ENCODE measurements at places on chromosomes 12 and 14.
A peak's percentile ranks its signal among the peaks of the same experiment; 100 is the strongest.

GRCh38 chr12:93777254-93777653 lies 100.1 kb downstream of the CRADD start:
- no peak for DNase-seq

- DNase-seq, result no peak
Observed at GRCh38 chr14:72605096-72605920, 288.6 kb downstream of the DPF3 start.

DNA sequence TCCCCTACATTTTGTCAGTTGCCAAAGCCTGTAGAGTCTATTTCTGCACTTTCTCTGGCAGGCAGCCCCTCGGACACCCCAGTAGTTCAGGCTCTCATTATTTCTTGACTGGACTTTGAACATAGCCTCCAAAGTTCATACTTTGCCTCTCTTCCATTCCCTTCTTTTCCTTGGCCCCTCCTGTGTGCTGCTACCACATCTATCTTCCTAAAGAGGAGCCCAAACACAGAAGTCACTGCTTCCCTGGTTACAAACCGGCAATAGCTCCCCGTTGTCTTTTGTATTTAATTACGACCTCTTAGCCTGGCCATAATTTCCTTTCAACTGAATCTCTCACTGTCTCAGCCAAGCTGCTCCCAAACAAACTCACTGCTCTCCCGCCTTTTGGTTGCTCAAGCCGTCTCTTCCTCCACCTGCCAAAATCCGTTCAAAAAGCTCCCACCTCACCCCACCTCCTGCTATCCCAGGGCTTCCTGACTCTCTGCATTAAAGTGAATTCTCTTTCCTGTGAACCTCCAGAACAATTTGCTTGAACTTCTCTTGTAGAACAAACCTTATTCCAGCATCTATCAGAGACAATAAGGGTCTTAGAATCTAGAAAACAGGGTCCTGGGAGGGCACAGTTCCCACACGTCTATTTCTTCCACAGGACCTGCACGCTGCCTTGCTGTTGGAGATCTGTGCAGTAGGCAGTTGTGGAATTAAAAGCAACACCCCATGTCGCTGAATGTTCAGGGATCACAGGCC lies 46.9 kb downstream of the PRMT8 start:
- DNase-seq, result no peak

DNA sequence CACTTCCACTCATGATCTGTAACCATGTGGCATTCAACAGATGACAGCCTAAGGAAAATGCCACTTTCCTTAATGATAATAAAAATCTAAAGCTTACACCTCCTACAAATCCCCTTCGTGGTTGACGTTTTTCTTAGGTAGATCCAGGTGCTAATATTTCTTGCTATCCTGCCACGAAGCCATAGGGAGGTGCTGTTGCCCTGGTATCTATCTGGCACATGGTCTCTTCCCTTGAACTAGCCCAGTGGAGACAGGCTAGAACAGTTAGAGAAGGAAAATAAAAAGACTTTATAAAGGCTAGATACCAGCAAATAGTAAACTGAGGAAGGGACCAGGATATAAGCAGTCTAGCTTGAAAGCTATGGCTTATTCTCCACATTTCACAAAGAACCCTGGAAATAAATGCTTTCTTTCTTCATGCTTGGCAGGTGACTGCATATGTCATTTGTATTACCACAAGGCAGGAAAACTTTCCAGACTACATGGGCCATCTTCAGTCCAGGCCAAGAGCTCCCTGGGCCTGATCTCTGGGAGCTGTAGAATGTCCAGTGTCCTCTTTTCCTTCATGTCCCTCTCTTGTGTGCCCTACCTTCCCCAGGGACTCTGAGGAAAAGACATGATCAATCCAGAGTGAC lies 15.3 kb downstream of the SPIC start:
- no peak for DNase-seq

GRCh38 chr14:82447586-82447985 lies 913.9 kb upstream of the SEL1L start:
- DNase-seq, result no peak

DNA sequence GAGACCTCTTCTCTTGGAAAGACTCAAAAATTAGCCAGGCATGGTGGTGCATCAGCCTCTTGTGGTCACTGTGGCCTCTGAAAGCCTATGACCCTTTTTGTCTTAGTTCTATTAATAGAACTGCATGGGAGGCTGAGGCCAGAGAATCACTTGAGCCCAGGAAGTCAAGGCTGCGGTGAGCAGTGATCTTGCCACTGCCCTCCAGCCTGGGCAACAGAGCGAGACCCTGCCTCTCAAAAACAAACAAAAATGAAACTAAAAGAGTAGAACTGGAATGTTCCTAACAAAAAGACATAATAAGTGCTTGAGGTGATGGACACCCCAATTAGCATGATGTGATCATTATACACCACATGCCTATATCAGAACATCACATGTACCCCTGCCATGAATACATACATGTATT lies 197.0 kb upstream of the EEA1 start:
- DNase-seq, result peak; percentile 52

DNA sequence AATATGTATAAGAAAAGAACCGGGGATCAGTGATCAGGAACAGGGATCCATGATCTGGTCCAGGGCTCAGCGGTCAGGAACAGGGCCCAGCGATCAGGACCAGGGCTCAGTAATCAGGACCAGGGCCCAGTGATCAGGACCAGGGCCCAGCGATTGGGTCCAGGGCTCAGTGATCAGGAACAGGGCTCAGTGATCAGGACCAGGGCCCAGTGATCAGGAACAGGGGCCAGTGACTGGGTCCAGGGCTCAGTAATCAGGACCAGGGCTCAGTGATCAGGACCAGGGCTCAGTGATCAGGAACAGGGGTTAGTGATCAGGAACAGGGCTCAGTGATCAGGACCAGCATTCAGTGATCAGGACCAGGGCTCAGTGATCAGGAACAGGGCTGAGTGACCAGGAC lies 56.3 kb downstream of the TMEM121 start:
- DNase-seq, result peak; percentile 59

DNA sequence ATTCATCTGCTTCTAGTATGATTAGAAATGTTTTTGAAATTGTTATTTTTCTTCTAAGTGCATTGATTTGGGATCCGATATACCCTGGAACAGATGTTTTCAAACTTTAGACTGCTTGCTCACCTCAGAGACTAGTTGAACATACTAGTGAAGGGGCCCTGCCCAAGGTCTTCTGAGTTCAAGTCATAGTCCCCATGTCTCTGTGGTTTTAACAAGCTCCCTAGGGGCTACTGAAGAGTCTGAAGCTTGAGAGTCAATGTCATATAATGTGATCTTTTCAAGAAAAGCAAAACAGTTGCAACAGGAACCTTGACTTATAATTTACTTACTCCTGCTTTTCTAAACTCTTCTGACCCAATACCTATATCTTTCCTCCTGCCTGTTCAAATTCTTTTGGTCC lies 7.5 kb upstream of the UBE2N start:
- DNase-seq, result peak; percentile 57

- no peak for DNase-seq
Observed at GRCh38 chr14:54724676-54725325, 157.9 kb downstream of the SAMD4A start.

GRCh38 chr12:6745741-6746525 lies 7.0 kb downstream of the MLF2 start:
- no peak for DNase-seq

- no peak for DNase-seq
Observed at GRCh38 chr12:57210461-57210860, 6.1 kb upstream of the NXPH4 start.
